CMK (cell line): ENCODE measurements at places on chromosomes 16 and 17.

DNA sequence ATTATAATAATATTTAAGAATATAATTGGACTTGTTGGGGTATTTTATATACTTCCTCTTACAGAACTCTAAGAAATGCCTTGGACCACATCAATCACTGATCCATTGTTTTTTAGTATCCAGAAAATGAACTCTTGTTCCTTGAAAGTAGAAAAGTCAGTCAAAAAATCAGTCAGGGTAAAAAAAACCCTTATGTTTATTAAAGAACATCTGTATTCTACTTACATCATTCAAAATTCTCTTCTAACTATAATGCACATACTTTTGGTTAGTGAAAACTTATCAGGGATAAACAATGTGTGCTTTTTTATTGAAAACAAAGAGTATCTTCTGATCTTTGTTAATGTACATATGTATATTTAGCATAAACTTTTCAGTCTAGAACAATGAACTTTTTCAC, 23.5 kb upstream of the CDR2 start:
- DNase-seq, result no peak

- DNase-seq, result no peak
These were observed 68.5 kb upstream of the CDH5 start for GRCh38 chr16:66298006-66298405.

- DNase-seq, result no peak
These were observed 21.1 kb downstream of the CMC2 start for GRCh38 chr16:80985611-80986010.

DNA sequence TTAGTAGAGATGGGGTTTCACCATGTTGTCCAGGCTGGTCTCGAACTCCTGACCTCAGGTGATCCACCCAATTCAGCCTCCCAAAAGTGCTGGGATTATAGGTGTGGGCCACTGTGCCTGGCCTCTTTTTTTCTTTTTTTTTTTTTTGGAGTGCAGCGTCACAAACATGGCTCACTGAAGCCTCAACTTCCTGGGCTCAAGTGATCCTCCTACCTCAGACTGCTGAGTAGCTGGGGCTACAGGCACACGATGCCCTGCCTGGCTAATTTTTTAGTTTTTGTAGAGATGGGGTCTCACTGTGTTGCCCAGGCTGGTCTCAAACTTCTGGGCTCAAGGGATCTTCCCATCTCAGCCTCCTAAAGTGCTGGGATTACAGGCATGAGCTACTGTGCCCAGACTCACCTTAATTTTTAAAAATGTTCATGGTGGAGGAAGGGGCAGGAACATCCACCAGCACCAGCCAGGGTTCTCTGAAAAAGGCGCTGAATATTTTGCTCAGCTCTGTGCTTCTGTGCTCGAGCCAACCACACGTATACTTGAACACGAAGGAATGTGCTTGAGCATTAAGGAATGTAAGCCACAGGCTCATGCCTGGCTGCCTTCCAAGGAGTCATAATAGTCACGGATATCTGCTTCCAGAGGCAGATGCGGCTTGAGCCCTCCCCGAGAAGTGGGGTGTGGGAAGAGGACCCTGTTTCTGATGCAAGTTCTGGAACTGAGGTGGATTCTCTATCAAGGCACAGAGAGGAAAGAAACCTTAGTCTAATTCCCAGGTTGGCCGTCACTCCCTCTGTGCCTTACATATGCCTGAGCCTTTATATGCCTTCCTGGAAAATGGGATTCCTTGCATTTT, 65.5 kb upstream of the CREBBP start:
- no peak for DNase-seq

GRCh38 chr16:982145-983043, 824 bp downstream of the SOX8 start:
- no peak for DNase-seq

- no peak for DNase-seq
These were observed 7.6 kb downstream of the ALKBH5 start for GRCh38 chr17:18191236-18191667.

GRCh38 chr17:35011671-35012216, 31.4 kb downstream of the LIG3 start:
- no peak for DNase-seq

DNA sequence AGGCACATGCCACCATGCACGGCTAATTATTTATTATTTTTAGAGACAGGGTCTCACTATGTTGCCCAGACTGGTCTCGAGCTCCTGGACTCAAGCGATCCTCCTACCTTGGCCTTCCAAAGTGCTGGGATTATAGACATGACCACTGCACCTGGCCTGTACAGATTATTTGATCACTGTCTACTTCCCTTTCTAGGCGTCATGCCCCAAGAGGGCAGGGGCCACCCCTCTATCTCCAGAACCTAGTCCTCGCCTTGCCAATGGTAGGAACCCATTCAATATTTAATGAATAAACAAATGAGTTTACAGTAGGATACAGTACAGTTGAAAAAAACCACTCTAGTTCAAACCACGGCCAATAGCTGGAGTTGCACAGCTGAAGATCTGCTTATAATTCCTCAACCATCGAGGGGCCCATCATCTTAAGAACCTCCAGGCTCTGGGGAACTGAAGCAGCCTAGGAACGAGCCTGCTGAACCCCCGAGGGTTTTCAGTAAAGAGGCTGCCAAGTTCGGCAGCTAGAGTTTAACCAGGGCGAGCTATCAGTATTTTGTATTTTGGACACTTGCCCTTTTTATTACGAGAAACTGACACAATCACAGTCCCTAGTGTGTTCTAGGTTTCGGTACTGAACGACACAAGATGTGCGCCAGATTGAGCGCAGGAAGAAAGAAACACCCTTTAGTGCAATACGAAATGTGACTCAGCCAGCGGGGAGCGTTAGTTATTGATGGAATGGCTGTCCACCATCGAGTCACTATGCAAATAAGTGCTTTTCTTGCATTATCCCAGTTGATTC, 14.6 kb downstream of the ADCY9 start:
- DNase-seq, result no peak

GRCh38 chr16:57012353-57012752, 23.0 kb downstream of the NLRC5 start:
- DNase-seq, result no peak

DNA sequence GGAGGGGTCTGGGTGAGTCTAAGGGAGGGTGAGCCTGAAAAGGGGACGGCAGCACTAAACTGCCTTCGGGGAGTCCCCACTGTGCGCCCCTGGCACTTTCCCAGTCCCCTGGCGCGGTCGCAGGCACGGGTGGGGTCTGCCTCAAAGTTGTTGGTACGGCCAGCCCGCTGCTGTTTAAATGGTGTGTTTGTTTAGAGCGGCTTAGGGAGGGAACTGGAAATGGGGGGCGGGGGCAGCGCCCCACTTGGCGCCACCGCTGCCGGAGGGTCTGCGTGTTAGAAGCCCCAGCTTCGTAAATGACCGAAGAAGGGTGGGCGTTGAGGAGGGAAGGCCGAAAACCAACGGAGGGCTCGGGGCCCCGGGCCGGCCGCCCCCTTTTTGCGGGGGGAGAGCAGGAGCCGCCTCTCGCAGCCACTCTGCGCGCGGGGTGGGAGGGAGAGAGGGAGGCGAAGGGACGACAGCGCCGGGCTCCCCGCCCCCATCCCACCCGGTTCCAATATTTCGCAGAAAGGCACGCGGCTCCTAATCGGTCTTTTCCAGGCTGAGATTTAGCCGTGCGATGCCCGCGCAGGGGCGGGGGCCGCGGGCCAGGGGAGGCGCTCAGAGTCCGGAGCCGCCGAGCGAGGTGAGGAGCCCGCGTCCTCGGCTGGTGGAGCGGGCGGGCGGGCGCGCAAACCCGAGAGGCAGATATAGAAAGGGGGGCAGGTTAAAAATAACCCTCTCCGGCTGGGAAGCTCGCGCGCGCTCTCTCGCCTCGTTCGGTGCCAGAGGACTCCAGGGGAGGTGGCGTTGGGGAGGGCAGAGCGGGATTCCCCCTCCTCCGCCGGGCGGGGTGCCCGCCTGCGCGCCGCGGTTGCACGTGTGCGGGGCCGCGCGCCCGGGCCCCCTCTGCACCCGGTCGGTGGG, 54.9 kb downstream of the SREBF1 start:
- DNase-seq, result no peak

GRCh38 chr17:73007407-73007806, 85.1 kb downstream of the SLC39A11 start:
- no peak for DNase-seq

DNA sequence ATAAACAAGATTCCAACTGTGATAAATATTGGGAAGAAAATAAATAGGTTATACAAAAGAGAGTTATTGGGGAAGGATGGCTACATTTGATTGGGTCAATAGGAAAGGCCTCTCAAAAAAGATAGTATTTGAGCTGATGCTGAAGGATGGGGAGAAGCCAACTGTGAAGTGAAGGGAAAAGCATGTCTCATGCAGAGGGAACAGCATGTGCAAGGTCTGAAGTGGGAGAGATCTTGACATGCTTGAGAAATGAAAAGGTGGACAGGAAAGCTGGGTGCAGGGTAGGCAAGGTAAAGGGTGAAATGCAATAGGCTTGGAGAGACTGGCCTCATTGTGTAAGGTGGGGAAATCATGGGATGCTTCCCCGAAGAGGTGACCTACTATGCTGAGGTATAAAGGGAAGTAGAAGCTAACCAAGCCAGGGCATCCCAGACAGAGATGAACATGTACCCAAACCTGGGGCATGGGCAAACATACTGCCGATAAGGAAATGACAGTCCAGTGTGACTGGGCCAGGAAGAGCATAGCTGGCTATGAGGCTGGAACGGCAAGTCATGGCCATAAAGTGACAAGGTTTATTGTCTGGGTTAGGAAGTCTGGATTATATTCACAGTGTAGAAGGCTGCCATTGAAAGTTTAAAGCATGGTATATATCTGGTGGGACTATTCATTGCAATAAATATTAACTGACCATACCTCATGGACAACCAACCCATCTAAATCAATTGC, 91.2 kb downstream of the TOX3 start:
- no peak for DNase-seq

DNA sequence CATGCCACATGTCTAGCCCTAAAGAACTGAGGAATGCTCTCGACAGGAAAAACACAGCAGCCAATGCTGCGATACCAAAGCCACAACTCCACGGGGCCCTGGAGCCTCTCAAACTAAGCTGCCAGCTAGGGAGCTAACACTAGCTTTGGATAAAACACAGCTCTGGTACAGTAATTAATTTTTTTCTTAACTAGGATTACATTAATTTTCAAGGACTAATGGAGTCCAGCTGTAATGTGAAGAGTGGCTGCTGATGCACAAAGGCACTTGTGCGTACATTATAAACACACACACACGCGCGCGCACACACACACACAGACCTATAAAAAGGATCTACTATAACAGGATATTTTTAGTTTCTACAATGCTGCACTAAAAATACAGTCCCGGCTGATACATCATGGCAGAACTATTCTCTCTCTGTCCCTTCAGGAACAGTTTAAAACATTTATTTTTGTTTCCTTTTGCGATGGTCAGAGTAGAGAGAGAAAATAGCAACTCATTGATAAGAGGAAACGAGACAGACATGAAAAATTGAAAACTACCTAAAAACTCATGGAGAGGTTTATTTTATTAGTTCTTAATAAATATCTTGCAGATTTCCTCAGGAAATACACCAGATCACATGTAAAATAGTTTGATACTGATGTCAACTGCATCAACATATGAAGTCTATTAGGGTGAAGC, 88.5 kb downstream of the SMG6 start:
- no peak for DNase-seq

DNA sequence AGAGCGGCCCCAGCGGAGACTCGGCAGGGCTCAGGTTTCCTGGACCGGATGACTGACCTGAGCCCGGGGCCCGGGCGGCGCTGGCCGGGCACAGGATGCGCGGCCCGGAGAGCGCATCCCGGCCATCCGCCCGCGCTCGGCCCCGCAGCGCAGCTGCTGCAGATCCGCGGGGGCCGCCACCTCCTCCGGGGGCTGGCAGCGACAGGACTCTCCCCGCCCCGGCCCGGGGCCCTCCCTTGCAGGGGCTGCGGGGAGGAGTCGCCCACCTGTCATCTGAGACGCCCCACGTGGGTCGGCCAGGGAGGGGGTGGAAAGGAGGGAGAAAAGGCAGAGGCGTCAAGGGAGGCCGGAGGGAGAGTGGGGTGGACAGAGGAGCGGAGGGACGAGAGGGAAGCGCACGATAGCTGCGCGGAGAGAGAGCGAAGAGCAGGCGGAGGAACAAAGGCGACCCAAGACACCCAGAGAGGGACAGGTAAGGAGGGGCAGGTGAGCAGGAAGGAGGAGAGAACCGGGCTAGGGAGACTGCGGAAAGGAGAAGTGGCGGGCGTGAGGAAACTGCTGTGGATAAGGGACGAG, 471 bp upstream of the PRKAR1A start:
- DNase-seq, result peak; percentile 21

DNA sequence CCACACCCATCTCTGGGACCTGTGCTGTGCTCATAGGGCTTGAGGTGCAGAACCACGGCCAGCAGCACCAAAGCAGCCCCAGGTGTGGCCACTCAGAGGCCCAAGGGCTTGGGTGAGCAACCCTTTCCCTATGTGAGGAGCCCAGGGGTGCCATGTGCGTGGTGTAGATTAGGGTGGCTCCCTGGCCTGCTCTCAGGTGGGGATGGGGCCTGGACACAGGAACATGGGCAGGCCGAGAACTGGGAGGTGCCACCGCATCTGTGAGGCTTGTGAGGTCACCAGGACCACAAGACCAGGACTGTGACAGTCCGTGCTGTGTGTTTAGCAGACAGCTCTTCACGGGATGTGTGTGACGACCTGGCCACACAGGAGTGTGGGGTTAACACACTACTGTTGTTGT, 103.5 kb upstream of the ZNF750 start:
- no peak for DNase-seq

- DNase-seq, result no peak
These were observed 175.6 kb upstream of the IRX3 start for GRCh38 chr16:54462151-54462651.

DNA sequence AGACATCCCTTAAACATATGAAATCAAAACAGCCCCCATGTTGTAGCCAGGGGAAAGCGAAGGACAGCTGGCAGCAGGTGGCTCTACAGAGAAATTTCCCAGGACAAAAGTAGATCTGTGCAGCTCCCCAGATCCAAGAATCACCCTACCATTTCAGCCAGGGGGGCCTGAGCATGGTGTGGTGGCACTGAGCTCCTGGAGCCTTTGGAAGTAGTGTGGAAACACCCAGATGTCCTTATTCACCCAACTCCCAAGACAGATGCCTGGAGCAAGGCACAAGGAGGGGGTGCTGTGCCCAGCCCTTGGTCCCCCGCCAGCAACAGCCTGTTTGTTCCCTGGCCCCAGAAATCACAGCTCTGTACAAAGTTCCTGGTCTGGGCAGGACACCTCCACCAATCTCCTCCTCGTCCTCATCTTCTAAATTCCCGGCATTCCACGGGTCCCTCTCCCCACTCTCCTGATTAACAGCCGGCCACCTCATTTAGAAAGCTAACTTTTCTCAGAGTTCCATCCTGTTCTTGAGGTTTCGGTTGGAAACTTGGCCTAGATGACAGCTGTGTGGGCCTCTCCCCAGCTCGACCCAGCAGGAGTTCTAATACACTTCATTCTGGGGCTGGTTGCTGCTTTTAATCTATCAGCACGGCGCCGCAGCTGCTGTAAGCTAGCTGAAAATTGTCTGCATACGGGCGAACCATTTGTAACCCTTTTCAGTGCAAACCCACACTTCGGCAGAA, 191.1 kb downstream of the C16orf78 start:
- DNase-seq, result no peak

- no peak for DNase-seq
These were observed 144.7 kb downstream of the CDK5R1 start for GRCh38 chr17:32631341-32632096.
